ENCODE measurements at places on chromosomes 1 and 21.

GRCh38 chr1:90809093-90809492 is 92.0 kb upstream of the BARHL2 start:
- DNase-seq = no peak

DNA sequence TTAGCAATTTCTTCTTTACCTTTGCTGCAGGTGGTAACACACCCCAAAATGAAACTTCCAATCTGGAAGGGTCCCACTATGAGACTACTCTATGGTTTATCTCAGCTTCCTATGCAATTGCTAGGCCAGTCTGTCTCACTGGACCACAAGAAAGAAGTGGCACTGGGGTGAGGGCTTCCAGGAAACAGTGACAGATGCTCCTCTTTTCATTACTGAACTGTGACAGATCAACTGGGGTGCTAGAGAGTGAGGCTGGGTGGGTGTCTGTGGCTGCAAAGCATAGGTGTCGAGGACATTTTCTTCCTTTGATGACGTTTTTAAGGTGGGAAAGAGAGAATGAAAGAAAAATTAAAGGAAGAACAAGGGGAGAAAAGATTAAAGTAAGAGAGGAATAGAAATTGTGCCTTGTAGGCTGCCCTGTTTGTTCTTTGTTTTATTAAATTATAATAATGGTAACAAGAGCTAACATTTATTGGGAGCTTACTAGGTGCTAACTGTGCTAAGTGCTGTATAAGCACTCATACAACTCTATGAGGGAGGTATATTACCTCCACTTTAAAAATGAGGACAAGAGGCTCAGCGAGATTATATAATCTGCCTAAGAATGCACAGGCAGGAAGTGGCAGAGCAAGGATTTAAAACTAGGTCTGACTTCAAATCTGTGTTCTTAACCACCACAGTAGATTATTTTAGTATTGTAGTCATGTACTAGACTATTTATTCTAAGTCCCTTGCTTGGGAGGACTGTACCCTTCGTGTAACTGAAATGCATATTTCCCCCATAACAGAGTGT is 27.8 kb upstream of the DMRTA2 start:
- DNase-seq = peak; percentile 30

DNA sequence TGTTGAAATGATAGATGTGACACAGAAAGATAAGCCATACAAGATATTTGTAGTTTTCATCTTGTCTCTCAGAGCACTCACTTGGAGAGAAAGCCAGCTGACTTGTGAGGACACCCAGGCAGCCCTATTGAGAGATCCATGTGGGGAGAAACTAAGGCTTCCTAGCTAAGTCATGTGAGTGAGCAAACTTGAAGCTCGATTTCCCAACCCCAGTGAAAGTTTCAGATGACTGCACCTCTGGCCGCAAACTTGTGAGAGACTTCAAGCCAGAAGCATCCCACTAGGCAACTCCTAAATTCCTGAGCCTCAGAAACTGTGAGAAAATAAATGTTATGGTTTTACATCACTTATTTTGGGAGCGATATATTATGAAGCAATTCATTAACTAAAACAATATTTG is 832.3 kb downstream of the LTN1 start:
- DNase-seq = no peak

DNA sequence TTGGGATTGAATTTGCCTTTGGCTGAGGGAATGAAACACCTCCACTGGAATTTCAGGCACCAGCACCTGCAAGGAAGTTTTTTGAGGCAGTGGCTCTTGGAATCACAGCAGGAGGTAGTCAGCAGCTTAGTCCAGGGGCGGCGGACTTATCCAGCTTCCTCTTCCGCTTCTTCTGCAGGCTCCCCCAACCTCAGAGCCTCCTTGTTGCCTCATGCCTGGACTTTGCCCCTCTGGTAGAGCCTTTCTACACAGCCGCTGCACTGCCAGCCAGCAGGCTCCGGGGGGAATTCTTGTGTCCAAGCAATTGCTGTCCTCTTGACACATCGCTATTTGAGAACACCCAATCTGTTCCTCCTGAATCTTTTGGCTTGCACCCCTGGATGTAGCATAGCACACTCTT is 4.4 kb upstream of the RHEX start:
- no peak for DNase-seq

DNA sequence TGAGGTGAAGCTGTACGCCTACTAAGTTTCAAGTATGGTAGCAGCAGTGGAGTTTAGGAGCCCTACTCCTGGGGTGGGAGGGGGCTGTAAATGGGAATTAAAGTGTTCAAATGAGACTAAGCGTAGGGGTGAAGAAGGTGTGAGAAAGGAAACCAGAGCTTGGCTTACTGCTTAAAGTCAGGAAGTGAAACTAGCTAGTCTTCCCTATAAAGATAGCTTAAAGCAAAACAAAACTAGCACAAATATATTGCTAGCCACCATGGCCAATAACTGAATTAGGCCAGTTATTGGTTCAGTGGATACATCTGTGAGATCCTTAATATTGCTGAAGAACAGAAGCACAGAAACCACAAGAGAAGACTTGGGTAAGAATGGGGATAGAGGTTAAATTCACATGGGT is 492.2 kb upstream of the PKN2 start:
- DNase-seq = no peak

- no peak for DNase-seq
These were observed 5.5 kb downstream of the LEMD1 start for GRCh38 chr1:205416322-205416721.

DNA sequence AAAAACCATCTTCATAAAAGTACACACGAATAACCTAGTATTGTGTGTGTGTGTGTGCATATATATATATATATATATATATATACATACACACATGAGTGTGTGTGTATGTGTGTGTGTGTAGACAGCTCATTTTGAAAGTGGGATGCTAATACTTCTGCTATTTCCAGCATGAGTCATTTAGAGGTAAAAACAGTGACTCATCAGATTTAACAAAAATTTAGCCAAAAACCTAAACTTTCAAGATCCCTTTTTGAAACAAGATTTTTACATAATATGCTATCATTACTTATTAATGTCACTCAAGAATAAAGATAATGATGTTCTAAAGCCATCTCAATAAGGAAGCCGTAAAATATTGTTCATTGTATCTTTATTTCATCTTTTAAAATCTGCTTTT is 35.6 kb upstream of the ADGRL4 start:
- no peak for DNase-seq

- DNase-seq = no peak
These were observed 186.0 kb downstream of the DYRK1A start for GRCh38 chr21:37552496-37553029.

- no peak for DNase-seq
These were observed 141.3 kb downstream of the TNR start for GRCh38 chr1:175602026-175602585.

- no peak for DNase-seq
These were observed 357.8 kb upstream of the ZRANB2 start for GRCh38 chr1:71438626-71439025.

DNA sequence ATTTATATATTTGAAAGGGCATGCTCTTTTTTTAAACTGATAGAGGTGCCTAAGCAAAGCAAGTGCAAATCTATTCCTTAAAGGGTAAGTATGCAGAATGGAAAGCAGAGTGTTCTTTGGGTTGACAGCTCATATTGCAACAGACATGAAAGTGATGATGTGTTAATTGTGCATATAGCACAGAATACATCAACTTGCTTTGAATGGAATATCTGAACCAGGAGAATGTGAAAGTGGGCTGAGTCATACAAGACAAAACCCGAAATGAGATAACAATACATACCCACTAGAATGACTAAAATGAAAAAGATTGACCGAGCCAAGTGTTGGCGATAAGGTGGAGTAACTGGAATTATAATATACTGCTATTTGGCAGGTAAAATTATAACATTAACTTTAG is 4.3 kb downstream of the CR1 start:
- no peak for DNase-seq

DNA sequence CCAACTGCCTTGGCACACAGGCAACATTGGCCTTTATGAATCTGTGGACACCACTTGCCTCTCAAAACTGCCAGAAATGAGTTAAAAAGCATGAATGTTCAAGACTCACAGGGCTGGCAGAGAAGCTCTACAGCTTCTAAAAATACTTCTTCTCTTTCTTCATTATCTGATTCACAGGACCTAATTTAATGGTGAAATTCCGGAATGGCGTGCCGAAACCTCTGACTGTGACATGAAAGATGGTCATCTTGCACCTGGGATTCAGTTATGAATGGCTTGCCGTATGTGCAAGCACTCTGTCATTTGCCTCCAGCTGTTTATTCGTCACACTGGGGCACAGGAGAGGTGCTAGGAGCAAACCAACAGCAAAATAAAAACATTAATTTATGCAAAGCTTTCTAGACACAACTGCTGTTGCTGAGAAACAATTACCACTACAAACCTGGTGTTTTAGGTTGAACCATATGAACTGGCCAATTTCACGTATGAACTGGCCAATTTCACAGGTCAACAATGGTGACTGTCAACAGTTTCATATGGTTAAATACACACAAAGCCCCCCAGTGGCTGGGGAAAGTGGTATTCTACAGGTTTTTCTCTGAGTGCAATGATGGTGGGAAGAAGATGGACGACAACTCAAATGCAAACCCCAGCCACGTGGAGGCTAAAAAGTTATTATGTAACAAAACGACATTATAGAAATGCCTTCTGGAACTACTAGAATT is 648.3 kb downstream of the KIF26B start:
- no peak for DNase-seq

- no peak for DNase-seq
These were observed 394.8 kb downstream of the USP25 start for GRCh38 chr21:16124378-16125138.

DNA sequence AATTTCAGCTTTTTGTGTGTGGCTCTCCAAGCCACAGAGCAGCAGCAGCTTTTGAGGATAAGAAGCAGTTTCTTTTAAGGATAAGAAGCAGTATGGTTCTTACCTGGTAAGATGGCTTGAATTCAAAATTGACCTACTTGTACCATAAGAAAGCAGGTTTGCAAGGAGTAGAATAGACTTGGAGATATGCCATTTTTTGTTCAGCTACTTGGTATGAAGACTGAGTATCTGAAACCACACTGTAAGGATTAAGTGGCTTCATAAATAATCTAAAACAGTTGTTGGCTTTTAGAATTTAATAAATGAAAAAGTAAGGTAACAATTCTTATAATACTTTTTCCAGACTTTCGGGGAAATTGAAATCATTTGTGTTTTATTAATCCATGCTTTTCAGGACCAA is 74.2 kb downstream of the ATF6 start:
- DNase-seq = no peak

DNA sequence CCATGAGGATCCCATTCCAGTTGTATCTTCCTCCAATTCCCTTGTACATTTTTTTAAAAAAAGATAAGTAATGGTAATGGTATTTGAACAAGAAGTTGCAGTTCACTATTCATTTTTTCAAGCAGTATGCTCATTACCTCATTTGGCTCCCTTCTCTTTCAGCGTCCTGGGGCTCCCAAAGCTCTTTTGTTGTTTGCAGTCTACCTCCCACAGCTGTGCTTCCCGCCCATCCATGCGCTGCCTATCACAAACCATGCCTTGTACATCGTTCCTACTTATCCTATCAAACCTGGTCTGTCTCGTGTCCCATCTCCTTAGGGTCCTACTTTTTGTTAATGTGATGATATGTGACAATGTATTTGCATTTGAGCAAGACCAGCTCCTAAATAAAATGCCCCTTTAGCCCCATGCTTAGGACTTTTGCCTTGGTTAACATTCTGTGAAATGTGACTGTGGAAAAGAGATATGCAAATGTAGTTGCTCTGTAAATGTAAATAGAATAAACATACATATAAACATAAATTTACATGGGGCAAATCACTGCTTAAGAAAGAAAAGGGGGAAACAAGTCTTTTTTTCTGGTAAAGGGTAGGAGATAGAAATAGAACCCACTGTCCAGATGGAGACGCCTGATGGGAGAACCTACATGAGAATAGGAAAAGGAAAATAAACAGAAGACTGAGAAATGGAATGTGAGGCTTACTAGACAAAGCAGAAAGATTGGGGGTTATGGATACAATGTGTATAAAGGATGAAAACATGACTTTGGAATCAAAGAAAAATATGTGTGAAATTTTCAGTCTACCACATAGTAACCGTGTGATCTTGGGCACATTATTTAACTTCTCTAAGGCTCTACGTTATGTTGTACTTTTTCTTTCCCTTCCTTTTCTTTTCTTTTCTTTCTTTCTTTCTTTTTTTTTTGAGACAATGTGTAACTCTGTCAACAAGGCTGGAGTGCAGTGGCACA is 59.8 kb upstream of the PLXNA2 start:
- DNase-seq = no peak

- DNase-seq = no peak
These were observed 3.3 kb upstream of the MTARC1 start for GRCh38 chr1:220783453-220783852.

GRCh38 chr1:160438935-160439334 is 38.6 kb downstream of the VANGL2 start:
- no peak for DNase-seq

DNA sequence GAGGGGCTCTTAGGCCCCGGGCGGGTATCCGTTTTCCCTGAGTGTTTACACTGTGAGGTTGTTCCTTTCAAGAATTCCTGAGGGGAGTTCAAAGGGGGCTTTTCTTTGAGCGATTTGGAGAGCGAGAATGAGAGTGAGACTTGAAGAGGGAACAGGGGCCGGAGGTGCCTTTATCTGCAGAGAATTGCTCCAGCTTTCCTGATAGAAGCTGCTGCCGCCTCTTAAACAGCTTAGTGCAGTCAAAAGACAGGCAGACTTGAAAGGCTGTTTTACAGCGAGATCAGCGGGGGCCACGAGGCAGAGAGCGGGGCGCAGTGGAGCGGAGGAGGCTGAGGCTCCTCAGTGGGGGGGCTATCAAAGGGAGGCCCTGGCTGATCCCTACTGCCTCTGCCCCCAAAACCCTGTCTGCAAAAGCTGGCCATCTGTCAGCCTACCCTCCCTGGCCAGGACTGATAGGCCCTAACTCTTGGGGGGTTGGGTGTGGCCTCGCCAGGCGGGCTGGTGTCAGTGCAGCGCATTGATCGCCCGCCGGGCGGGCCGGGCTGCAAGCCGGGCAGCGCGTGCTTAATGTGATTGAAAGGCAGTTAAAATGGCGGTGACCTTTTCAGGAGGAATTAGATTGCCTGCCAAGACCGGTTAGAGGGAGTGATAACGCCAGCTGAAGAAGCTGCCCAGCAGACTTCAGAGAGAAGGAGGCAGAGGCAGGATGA is 36.4 kb downstream of the TMEM53 start:
- DNase-seq = no peak

- DNase-seq = no peak
These were observed 9.4 kb downstream of the DONSON start for GRCh38 chr21:33578959-33579542.
